ENCODE measurements at places on chromosomes 13 and 19. TPM values are rescaled to one million over a fixed set of nuclear protein-coding genes. Genes with fewer than 3 reads are reported as not detected.

- DNase-seq, result no peak
These were observed 3.2 kb downstream of the CEACAM5 start for GRCh38 chr19:41711376-41712261.

- peak; percentile 12 for DNase-seq
These were observed 484.8 kb downstream of the PCDH9 start for GRCh38 chr13:66745307-66745706.

DNA sequence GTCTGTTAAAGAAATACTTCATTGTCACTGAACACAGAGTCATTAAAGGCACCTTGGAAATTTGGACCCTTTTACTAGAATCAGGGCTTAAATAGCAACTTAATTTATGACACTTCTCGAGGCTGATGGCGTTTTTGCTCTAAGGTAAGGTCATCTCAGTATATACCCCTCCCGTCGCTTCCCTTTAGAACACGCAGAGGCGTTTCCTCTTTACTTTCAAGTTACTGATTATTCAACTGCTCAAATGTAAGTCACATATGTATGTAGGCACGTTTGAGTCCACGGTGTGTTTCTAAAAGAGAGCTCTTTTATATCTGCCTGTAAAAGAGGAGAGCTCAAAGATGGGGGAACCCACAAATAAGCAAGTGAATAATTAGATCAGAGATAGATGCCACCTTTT is 181.5 kb downstream of the TSHZ3 start:
- DNase-seq, result no peak

- DNase-seq, result no peak
These were observed 7.1 kb upstream of the KLK14 start for GRCh38 chr19:51089786-51090185.

DNA sequence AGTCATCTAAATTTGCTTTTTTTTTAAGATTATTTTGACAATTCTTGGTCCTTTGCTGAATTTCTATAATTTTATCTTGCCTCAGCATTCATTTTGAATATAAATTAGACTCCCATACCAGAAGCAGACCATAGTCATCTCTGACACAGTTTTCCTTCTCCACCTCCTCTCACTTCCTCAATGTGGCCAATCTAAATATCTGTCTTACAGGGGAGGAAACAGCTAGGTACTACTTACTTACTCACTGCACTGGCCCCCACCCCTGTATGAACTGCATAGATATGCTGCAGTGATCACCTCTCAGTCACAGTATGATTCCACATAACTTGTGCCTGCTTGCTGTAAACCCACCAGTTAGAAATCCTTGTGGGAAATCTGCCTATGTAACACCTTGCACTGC is 665.6 kb downstream of the FGF9 start:
- DNase-seq, result no peak

DNA sequence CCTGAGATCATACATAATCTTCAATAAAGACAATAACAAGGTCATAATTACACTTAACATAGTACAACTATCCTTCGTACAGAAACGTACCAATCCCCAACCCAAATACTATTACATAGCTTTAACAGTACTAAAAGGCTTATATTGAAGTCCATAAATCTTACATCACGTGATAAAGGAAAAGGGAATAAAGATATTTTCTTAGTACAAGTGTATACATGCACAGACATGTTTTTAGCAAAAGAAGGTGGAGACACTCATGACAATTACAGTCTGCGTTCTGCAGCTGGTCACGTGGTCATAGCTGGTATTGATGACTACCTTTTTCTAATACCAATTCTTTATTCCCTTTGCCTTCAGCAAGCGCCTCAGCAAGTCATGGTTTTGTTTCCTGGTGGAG is 464.5 kb upstream of the SLITRK5 start:
- DNase-seq, result no peak

DNA sequence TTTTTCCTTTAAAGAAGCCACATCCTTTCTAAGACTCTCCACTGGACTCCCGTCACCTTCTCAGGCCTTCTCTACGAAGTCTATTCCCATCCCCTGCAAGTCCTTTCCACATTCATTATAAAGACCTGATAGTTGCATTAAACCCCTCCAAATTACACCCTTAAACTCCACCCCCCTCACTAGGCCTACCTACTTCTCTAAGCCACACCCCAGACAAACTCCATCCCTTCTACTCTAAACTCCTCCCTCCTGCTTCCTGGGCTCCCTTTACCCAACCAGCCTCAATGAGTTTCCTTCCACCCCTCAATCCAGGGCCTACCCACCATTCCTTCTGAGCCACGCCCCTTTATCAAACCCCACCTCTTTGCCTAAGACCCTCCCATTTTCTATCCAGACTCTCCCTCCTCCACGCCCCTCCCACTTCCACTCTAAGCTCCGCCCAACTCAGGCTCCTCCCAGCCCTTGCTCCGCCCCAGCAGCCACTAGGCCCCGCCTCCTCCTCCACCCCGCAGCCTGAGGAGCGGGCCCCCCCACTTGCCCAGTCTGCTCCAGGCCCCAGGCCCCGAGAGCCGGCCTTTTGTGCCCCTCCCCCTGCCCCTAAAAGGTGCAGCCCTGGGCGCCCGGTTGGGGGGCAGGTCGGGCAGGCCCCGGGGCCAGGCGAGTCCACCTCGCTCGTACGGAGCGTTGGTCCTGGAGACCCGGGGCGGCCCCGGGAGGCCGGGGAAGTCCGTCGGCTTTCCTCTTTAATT is 424 bp downstream of the FIZ1 start:
- peak; percentile 94 for DNase-seq

- DNase-seq, result no peak
These were observed 170.0 kb downstream of the LMO7 start for GRCh38 chr13:75806117-75806516.

Gene DACT3
- not detected for total RNA-seq

DNA sequence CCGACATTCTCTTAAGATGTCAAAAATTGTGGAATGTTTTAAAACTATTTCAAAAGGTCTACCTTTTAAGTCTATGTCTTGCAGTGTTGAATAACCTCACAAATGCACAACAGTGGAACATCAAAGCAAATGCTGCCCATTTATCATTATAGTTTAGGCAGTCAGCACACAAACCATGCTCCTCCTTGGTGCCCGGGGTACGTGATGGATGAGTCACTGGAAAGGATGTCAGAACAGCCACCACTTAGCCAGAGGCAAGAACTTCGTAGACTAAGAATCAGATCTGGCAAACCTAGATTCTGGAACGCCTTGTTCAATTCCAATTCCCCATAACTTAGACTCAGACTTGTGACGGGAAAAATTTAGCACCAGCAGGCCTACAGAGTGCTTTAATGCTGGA is 343.6 kb downstream of the FGF9 start:
- peak; percentile 13 for DNase-seq

DNA sequence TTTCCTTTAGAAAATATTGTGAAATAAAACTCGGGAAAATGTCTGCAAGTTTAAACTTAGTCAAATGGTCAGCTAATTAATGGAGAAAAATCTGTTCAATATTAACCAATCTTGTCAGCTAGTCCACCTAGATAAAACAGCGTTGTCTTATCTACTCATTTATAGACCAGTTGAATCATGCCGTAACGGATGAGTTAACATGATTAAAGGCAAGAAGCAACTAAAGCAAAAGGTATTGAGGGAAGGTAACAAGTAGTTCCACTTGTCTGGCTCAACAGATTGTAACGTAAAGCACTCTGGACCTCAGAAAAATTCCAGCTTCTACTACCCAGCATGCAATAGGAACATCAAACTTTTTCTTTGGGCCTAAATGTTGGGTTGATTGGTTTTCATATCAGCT is 958.2 kb downstream of the DIAPH3 start:
- peak; percentile 5 for DNase-seq

GRCh38 chr13:43227721-43228120 is 204.3 kb downstream of the DNAJC15 start:
- no peak for DNase-seq

DNA sequence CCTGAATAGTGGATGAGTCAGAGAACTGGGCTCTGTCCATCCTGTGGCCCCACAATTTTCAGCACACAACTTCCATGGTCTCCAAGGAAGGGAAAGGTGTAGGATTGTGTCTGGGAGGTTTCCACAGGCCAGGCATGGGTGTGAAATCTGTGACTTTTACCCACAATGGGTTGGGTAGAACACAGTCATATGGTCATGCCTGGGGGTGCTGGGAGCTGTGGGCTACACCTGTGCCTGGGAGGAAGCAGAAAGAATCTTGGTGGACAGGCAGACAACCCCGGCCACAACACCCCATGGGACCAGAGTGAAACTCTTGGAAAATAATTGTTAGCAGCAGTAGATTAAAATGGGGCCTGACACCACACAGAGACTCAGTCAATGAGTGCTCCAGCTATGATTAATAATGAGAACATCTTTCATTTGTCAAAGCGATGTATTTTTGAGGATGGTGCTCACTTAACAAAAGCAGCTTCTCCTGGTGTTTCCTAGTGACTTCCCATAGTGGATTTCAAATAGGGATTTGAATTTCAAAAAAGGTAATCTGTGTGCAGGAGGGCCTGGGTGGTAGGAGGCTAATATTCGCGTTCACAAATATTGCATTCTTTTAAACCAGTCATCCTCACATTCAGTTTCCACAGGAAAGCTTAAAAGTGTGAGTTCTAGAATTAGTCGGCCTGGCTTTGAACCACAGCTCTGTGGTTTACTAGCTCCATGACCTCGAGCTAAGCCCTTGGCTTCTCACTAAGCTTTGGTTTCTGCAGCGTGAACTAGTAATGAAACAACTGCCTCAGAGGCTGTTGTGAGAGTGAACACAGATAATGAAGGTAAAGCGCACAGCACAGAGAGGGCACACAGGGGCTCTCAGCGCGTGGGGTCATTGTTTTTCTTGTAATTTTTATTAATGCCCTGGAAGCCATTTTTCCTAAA is 89.3 kb upstream of the UQCRFS1 start:
- no peak for DNase-seq

- no peak for DNase-seq
These were observed 16.6 kb downstream of the ATP4B start for GRCh38 chr13:113641426-113641825.

DNA sequence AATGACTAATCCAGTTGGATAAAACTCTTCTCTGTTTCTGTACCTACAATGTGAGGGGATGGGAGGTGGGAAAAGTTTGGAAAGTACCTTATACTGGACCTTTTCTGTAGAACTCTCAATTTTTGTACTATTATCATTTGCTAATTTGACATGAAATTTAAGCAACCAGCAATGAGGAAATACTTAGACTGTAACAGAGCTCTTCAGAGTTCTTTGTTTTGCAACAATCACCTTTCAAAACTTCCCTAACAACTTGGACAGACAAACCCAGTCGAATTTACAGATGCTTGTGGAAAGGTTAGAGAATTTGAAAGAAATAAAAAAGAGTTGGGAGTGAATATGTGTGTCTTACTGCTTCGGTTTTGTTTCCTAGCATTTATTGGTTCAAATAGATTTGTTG is 16.8 kb downstream of the KBTBD7 start:
- no peak for DNase-seq

GRCh38 chr13:74769333-74769732 is 635.1 kb upstream of the KLF12 start:
- DNase-seq, result no peak

DNA sequence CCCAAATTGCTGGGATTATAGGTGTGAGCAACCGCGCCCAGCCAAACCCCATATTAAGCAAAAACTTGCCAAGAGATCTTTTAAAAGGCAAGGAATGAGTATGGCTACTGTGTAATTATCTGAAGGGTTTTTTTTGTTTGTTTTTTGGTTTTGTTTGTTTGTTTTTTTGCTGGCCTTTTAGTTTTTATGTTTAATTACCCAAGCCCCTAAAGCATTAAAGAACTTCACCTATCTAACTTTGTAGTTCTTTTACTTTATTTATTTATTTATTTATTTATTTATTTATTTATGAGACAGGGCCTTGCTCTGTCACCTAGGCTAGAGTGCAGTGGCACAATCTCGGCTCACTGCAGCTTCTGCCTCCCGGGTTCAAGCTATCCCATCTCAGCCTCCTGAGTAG is 40.3 kb upstream of the GARRE1 start:
- no peak for DNase-seq

GRCh38 chr13:25585000-25585399 is 213.2 kb downstream of the ATP8A2 start:
- DNase-seq, result no peak

Gene ZNF468
- 61.2 TPM for total RNA-seq

- no peak for DNase-seq
These were observed 40.1 kb upstream of the PSG9 start for GRCh38 chr19:43309466-43309865.

Gene ZMYM2
- 105 TPM for total RNA-seq

DNA sequence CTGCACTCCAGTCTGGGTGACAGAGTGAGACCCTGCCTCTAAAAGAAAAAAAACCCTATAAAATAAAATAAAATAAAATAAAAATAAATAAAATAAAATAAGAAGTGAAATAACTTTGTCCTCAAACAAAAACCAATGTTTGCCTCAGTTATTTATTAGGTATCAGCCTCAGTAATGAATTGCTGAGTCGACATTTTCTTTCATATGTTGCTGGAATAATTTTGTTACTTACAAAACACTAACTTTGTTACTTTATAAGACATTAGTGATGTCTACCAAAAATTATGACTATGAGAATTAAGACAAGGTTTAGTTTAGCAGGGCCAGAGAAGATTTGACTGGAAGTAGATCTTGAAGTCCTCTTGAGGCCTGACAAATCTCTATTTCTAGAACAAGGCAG is 2074.5 kb upstream of the PCDH20 start:
- DNase-seq, result no peak

DNA sequence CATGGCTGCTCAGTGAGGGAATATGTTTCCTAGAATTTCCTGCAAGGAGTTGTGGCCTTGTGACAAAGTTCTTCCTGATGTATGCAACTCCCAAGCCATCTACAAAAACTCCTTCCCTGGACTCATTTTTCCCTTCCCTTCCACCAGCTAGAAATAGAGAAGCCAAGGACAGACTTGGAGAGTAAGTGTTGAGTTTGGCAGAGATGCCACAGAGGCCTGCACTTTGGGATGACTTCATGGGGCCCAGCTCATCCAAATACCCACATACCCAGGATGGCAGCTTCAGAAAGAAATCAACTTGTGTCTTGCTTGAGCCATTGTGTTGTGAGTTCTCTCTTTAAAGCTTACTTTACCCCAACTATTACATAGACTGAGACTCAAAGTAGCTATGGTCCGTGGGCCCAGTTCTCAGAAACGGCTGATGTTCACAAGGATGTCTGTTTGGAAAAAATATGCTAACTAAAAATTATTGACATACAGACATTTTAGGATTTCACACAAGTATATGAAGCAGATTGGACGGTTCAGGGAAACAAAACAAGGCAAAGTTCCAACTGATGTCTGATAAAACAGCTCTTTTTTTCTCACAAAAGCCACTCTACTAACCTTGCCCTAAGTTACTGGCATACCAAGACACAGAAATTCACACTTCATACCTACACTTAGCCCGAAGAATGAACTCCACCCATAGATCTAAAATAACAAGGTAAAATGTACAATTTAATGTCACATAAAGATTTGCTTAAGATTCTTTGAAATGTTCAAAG is 107.9 kb downstream of the NALCN start:
- DNase-seq, result no peak

DNA sequence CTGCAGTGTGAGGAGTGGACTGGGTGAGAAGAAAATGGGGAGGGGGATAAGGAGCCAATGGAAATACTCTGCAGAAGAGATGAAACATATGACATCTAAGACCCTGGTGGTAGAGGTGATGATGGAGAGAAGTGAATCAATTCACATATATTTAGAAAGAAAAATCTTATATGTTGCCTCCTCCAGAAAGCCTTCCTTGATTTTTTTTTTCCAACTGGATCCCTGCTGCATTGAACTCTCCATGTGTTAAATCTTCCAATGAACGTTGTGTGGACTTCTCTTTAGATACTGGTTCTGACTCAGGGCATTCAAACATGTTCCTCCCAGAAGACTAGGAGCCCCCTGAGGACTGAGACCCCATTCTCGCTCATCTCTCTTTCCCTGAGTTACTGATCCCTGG is 348.3 kb downstream of the TSHZ3 start:
- DNase-seq, result no peak
